Mucosa of descending colon (tissue), 3 donors: ENCODE measurements at places on chromosomes 6 and 20. TPM values are rescaled to one million over a fixed set of nuclear protein-coding genes. Genes with fewer than 3 reads are reported as not detected.

The PLEKHG1 gene
- 24.1 TPM for total RNA-seq

DNA sequence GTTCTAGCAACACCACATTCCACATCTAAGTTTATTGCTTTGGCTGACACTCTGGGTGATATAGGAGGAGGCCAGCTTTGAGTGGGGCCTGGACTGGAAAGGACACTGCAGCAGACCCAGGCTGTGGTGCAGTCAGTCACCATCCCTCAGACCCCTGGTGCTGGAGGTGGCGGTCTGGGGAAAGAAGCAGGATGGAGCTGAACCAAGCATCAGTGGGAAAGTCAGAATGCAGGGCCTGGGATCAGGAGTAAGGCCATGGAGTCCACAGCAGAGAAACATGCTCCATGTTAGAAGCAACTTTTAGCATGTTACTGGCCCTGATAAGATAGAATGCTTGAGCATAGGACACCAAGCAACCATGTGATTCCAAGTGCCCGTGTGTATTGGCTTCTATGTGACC, 5.9 kb downstream of the HLA-A start:
- no peak for DNase-seq

DNA sequence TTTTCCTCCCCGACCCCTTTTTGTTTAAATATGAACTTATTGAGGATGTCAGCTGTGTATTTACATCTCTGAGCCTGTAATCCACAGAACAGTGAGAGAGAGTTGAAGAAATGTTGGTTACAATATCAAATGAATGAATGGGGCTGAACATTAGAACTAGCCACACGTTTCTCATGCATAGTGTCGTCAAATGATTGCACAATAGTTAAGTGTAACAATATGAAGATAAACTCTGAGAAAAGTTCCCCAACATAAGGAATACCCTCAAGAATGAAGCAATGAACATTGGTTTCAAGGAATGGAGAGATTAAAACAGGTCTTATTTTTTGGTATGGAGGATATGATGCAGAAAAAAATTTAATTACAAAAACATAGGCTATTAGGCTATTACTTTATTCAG, 100.5 kb upstream of the DTNBP1 start:
- DNase-seq = no peak

- DNase-seq = peak; percentile 69
These were observed 10.0 kb upstream of the NCOA7 start for GRCh38 chr6:125780540-125781313.

- DNase-seq = peak; percentile 13
These were observed 130.5 kb downstream of the ZFP64 start for GRCh38 chr20:52060794-52061714.

GRCh38 chr6:119669221-119669620, 319.7 kb upstream of the MAN1A1 start:
- no peak for DNase-seq

- peak; percentile 32 for DNase-seq
These were observed 87.7 kb downstream of the CEBPB start for GRCh38 chr20:50278377-50278683.

GRCh38 chr6:6729971-6730370, 141.5 kb downstream of the LY86 start:
- DNase-seq = no peak

GRCh38 chr6:157983406-157984119, 1.9 kb downstream of the SYNJ2 start:
- DNase-seq = no peak

GRCh38 chr6:11999246-11999645, 12.9 kb upstream of the HIVEP1 start:
- no peak for DNase-seq
